ENCODE measurements at places on chromosomes 1 and 21.

GRCh38 chr1:181208083-181208482, 119.6 kb downstream of the IER5 start:
- no peak for DNase-seq

GRCh38 chr1:32501865-32502264, 37.0 kb downstream of the ZBTB8B start:
- no peak for DNase-seq

GRCh38 chr1:235047331-235047871, 81.2 kb downstream of the TOMM20 start:
- DNase-seq = no peak

- no peak for DNase-seq
Observed at GRCh38 chr1:20266141-20266540, 24.5 kb upstream of the VWA5B1 start.

DNA sequence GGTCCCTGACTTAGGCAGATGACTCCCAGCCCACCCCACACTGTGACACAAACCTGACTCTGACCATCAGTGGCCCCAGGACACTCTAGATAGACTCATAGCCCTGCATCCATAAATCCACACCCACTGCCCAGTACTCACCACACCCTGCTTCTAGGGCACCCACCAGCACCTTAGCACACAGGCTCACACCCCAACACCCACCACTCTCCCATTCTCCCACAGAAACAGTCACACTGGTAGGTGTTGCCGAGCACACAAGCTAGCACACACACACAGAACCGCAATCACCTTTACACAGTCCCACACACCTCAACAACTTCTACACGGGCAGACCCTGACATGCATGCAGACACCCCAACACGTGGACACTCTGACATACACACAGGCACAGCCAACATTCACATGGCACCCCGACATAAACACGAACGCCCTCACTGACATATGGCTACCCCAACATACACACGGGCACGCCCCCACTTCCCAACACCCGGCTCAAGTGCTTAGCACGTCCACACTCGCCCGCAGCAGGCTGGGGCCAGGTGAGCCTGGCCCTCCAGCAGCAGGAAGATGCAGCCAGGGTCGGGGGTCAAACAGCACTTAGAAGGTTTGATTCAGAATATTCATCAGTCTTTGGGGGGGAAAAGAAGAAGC, 105.5 kb upstream of the TARDBP start:
- no peak for DNase-seq

DNA sequence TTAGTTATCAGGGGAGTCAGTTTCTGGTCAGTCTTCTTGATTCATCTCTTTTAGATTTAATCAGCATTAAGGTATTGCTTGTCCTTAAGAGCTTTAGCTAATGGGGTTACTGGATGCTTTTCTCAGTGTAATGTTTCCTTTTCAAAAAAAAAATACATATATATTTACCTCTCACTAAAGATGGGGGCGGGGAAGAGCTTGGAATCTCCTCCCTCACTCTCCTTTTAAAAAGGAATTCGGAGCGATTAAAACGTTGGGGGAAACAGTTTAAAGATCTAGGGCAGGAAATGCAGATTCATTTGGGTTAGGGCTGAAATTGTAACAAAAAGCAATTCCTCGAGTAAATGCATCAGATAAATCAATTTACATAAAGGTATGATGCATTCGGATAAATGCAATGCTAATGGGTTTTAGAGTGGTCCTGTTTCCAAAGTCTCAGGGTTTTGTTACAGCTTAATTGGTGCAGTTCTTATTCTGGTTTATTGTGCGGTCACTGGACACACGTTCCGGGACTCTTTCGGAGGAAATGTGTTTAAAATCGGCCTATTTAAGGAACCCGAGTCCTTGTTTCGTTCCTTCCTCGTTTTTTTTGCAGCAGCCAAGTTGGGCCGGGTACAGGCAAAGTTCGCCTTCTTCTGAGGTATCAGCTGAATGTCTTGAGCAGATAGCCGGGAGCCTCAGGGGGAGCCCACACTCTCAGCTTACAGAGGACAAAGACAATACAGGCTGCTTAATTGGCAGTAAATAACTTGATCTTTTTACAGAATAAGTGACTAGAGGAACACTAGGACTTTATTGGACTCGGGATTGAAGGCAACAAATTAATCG, 1.6 kb downstream of the LMO4 start:
- DNase-seq = peak; percentile 63

DNA sequence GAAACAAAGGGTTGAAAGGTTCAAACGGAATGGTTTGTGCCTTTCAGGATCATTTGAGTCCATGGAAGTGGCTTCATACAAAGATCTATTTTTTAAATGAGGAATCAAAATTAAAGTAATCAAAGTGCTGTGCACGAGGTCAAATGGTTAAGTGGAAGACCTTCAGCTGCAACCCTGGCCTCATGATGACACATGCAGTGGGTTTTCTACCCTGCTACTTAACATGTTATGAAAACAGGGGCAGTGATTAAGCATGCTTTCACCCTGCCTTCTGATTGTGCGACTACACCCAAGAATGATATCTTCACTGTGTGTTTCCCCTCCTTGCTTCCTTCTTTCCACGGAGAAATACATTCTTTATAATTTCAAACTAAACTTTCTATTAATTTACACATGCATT, 604.2 kb downstream of the LRRIQ3 start:
- peak; percentile 4 for DNase-seq

GRCh38 chr1:4308806-4309205, 345.6 kb upstream of the AJAP1 start:
- no peak for DNase-seq

Data from foreskin fibroblast (primary cell).